ENCODE measurements at places on chromosomes 3 and 15. TPM values are rescaled to one million over a fixed set of nuclear protein-coding genes. Genes with fewer than 3 reads are reported as not detected.

The UACA gene
- 177 TPM for total RNA-seq

The GOLGA8J gene
- total RNA-seq: 0.13 TPM

The C3orf85 gene
- total RNA-seq: not detected

The TRIM71 gene
- total RNA-seq: not detected

The OXTR gene
- total RNA-seq: 0.79 TPM

The OR5H15 gene
- total RNA-seq: not detected

The GCHFR gene
- 2.4 TPM for total RNA-seq

The SAXO2 gene
- 0.66 TPM for total RNA-seq

The FETUB gene
- not detected for total RNA-seq

The EPHA6 gene
- 0.13 TPM for total RNA-seq

The WNT7A gene
- total RNA-seq: not detected

The TMC3 gene
- not detected for total RNA-seq

The CACNA2D3 gene
- 0.79 TPM for total RNA-seq

The IQCF5 gene
- total RNA-seq: not detected

The MAP1A gene
- total RNA-seq: 49.3 TPM

The CLDN16 gene
- total RNA-seq: not detected

The PCOLCE2 gene
- total RNA-seq: 586 TPM

The AADACL2 gene
- not detected for total RNA-seq

The TWF2 gene
- 73.0 TPM for total RNA-seq

The SEMA6D gene
- 8.1 TPM for total RNA-seq

The CHRNA3 gene
- not detected for total RNA-seq

The SAMD7 gene
- total RNA-seq: not detected

The ZNF619 gene
- 5.3 TPM for total RNA-seq

The GABRB3 gene
- 1.1 TPM for total RNA-seq

The LMAN1L gene
- total RNA-seq: 0.25 TPM

The C3orf49 gene
- not detected for total RNA-seq

The EAF2 gene
- 2.2 TPM for total RNA-seq

The CRABP1 gene
- total RNA-seq: not detected

The COL8A1 gene
- total RNA-seq: 34.6 TPM

The CCDC9B gene
- total RNA-seq: 109 TPM

The ZNF385D gene
- total RNA-seq: 2.0 TPM

The UBL7 gene
- total RNA-seq: 29.2 TPM

The SLC22A13 gene
- total RNA-seq: 0.13 TPM

The PRC1 gene
- 227 TPM for total RNA-seq

The TM4SF4 gene
- not detected for total RNA-seq
